ENCODE measurements at places on chromosomes 16 and 17. TPM values are rescaled to one million over a fixed set of nuclear protein-coding genes. Genes with fewer than 3 reads are reported as not detected.

TLCD1 gene
- 3.9 TPM for total RNA-seq

PRR35 gene
- total RNA-seq = 0.32 TPM

CYTH1 gene
- 14.0 TPM for total RNA-seq

CDH5 gene
- total RNA-seq = not detected

TSPAN10 gene
- total RNA-seq = 1.9 TPM

TPSD1 gene
- not detected for total RNA-seq

ARHGAP44 gene
- total RNA-seq = 1.6 TPM

SPATA22 gene
- total RNA-seq = 0.49 TPM

TPSB2 gene
- total RNA-seq = not detected

HOXB6 gene
- 3.9 TPM for total RNA-seq

PLCD3 gene
- 97.3 TPM for total RNA-seq

MT1G gene
- not detected for total RNA-seq

MYH8 gene
- not detected for total RNA-seq

CCR7 gene
- not detected for total RNA-seq

MT4 gene
- total RNA-seq = not detected

CASKIN1 gene
- total RNA-seq = 0.16 TPM

NLRP1 gene
- 36.8 TPM for total RNA-seq

TRIM16 gene
- total RNA-seq = 87.1 TPM

C17orf100 gene
- total RNA-seq = 0.12 TPM

SYT17 gene
- 0.12 TPM for total RNA-seq

MFSD6L gene
- not detected for total RNA-seq

NPIPB13 gene
- 0.65 TPM for total RNA-seq

TMEM94 gene
- 51.1 TPM for total RNA-seq

CHST5 gene
- total RNA-seq = not detected

Measured in hair follicle dermal papilla cell (primary cell).